ENCODE measurements at places on chromosomes 11 and 22.

- DNase-seq = no peak
Measured at GRCh38 chr11:69051381-69052342, 2.9 kb downstream of the TPCN2 start.

- DNase-seq = no peak
Measured at GRCh38 chr22:20089977-20090729, 10.1 kb downstream of the DGCR8 start.

DNA sequence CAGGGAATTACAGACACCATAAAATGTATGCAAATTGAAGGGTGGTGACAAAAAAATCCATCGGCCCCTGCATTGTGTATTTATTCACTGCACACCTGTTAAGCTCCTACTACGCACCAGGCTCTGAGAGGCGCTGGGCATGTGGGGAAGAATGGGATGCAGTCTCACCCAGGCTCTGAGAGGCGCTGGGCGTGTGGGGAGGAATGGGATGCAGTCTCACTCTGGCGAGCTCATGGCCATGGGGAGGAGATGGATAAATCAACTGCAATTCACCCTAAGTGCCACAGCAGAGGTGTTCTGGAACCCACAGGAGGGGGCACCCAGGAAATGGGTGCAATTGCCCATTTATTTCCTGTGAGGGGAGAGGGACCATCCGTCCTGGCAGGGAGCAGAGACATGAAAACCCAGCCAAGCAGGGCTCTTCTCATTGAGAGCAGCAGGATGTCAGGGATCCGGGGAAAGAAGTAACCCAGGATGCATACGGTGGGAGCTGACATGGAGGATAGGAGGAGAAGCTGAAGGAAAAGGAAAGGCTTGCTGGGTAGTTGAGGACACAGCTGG is 798.7 kb downstream of the TBC1D22A start:
- peak; percentile 73 for DNase-seq

GRCh38 chr11:119933584-119933983 is 204.3 kb downstream of the TRIM29 start:
- DNase-seq = no peak

DNA sequence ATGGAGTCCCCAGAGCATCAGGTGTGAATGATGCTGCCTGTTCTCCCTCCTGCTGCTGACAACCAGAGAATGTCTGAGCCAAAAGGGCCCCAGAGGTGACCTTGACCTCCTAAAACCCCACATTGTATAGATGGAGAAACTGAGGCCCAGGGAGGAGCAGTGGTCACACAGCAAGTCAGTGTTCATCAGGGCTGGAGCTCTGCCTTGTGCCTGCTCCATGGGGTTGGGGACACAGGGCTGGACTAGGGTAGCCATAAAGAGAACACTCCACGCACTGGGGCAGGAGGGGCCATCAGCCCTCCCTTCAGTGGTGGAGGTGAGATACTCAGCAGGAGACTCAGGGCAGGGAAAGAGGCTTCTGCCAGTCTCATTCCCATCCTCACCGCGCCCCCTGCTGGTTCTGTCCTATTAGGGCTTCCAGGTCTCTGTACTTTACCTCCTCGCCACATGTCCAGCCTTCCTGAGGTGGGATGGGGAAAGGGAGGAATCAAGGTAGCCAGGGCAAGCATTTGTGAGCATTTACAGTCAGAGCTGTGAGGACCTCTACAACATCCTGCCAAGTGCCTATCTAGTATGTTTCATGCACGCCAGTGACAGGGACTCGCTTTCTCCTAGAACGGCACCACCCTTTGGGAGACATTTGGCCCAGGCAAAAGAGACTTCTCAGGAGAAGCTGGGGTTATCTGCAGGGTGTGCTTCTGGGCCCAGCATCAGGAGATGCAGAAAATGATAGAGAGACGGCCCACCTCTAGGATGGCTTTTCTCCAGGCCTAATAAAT is 43.2 kb downstream of the NEU3 start:
- DNase-seq = peak; percentile 87

DNA sequence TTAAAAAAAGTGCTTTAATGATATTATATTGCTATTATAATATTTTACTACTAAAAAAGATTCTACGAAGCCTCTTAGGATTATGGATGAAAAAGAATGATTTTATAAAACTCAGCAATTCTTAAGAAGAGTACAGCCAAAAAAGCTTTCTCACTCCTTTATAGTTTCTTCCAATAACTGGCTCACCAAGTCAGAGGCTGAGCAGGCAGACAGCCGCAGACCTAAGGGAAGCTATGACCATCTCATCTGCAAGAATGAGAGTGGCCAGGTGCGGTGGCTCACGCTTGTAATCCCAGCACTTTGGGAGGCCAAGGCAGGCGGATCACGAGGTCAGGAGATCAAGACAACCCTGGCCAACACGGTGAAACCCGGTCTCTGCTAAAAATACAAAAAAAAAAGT is 12.7 kb upstream of the EMID1 start:
- no peak for DNase-seq

DNA sequence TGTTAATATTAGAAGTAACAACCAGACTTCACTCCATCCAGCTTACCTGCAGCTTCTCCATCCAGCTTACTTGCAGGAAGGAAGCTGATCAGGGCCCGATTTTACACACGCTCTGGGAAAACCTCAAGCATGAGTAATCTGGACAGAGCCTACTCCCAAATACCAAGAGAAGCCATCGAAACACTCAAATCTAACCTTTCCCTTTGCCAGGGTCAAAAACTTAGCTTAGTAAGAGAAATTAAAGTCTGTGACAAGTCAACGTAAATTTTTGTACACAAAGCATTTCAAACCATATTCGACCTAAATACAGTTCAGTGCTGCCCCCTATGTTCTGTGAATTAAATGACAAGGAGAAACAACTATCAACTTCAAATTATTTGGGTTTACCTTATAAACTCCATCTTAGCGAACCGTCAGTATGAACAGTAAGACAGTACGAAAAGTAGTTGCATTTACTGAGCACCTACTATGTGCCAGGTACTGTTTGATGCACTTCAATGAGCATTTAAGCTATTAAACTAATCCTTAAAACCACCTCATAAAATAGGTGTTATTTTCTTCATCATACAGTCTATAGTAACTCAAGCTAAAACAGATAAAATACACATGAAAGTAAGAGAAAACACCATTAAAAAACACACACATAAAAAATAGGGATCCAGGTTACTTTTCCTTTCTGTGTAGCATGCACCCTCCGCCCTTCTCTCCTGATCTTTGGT is 36.9 kb downstream of the ARFGAP3 start:
- peak; percentile 36 for DNase-seq

DNA sequence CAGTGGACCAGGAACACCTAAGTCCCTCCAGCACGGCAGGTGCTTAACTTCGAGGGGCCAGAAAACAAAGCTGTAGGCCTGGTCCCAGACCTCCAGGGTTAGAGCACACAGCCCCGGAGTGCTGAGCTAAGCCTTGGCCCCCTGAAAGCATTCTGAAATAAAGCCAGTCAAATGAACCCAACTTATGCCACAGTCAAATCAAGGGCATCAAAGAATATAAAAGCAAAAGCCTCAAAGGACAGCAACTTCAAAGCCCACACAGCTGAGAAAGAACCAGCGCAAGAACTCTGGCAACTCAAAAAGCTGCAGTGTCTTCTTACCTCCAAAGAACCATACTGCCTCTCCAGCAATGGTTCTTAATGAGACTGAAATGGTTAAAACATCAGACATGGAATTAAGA is 39.1 kb downstream of the TMEM123 start:
- DNase-seq = no peak

DNA sequence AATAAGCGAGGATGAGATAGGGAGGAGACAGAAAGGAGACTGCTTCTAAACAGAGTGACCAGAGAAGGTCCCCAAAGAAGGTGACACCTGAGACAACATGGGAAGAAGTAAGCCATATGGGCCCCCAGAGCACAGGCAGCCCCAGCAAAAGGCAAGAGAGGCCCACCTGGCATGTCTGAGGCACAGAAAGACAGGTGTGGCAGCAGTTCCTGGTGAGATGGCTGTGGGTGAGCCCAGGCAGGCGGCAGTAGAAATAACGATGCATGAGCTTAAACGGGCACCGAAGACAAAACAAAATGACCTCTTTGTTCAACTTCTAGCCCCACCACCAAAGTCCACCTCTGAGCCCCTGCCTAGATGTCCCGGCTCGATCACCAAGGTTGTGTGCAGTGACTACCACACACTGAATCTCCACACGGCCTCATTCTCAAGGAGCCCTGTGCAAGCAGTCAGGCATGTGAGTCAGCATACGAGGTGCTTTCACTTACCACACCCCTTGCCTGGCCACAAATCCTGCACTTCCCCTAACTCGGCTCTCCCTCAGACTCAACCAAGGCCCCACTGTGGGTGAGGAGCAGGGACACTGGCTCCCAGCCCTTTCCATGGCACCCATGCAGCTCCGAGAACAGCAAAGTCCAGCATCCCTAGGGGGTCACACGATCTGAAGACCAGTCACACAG is 77.6 kb downstream of the PACSIN2 start:
- no peak for DNase-seq

DNA sequence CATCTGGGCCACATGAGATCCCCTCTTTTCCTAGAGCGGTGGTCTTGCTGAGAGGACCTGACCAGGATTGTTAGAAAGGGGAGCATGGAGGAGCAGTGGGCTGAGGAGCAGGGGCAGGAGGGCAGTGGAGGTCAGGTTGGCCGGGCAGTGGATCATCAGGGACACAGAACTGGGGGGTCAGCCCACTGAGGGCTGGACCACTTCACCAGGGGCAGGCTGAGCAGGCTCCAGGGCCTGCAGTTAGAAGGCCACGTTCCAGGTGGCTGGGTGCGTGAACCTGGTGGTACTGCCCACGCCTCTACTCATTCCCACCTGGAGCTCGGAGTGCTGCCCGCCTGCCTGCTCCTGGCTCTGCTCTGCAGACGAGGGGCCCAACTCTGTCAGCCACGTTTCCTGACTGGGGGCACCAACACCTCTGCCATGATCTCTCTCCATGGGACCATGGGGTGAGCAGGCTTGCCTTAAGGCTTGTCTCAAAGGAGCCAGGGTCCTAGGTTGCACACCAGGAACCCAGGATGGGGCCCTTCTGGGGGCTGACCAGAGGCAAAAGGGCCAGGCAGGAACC is 9.7 kb downstream of the MRGPRF start:
- DNase-seq = no peak

DNA sequence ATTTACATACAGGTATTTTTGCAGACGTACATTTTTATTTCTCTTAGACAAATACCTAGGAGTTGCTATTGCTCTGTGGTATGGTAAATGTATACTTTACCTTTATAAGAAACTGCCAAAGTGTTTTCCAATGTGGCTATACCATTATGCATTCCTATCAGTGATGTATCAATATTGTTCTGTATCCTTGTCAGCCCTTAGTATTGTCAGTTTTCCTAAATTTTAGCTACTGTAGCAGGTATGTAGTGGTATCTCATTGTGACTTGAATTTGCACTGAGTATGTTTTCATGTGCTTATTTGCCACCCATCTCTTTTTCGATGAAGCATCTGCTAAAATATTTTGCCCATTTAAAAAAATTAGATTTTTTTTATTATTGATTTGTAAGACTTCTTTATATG is 37.0 kb downstream of the CLPB start:
- no peak for DNase-seq

- no peak for DNase-seq
Measured at GRCh38 chr11:93821617-93822016, 28.8 kb downstream of the VSTM5 start.

GRCh38 chr11:80841675-80842074 is 1400.8 kb upstream of the TENM4 start:
- no peak for DNase-seq

DNA sequence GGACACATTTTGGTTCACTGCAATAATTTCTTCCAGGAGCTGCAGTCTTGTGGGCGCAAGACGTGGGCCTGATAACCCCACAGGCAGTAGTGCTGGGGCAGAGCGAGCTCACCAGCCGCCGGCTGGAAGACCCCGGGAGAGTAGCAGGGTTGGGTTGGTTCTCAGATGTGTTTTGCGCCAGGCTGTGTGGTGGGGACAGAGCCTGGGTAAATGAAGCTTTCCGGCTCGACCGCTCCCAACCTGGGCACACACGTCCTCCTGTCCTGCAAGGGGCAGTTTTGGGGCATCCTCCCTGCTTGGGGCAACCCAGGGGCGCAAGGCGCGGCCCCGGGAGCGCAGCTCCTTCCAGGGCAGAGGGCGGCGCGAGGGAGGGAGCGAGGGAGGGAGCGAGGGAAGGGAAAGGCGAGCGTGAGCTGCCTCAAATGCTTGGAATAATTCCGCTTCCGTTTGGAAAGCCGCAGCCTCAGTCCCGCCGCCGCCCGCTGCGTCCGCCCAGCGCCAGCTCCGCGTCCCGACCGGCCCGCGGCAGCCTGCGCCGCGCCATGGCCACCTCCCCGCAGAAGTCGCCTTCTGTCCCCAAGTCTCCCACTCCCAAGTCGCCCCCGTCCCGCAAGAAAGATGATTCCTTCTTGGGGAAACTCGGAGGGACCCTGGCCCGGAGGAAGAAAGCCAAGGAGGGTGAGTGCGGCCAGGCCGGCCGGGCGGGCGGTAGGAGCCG is at the start of gene PARVA:
PARVA (plus strand) TSS at position 466 of the 718 bp plus-strand sequence; CDS start at position 543, 77 bp downstream.
- no peak for DNase-seq

DNA sequence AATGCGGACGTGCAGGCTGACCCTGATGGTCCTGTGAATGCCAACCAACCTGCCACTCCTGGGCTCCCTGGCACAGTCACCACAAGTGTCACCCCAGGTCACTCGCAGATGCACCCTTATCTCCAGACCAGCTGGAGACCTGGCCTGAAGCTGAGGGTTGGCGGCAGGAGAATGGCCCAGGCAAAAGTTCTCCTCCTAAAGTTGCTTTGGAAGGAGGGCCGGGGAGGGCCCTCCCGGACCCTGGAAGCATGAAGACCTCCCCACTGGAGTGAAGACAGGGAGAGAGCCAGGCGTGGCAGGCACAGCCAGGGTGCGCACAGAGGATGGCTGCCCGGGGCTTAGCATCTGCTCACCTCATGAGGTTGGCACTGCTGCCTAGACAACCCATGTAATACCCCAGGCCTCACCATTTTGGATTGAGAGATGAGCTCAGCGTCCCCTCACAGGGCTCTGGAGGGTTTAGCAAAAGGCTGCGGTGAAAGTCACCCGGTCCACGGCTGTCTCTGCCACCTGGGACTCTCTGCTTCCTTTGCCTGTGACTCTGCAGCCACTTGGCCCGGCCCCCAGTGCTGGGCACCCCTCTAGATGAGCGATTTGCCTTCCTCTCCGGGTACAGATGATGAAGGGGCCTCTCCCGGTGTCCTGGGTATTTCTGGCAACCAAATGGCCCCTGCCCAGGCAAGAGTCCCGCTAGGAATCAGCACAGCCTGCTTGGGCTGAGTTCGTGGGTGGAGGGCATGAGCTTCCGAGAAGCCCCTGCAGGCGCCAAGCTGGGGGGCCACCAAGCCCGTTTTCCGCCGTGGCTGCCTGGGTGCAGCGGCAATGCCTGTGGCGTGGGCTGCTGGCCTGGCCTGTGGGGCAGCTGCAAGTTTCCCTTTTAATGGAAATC is 48.3 kb upstream of the SEPTIN5 start:
- peak; percentile 83 for DNase-seq

- no peak for DNase-seq
Measured at GRCh38 chr11:58509748-58510147, 1.8 kb upstream of the OR5B21 start.

DNA sequence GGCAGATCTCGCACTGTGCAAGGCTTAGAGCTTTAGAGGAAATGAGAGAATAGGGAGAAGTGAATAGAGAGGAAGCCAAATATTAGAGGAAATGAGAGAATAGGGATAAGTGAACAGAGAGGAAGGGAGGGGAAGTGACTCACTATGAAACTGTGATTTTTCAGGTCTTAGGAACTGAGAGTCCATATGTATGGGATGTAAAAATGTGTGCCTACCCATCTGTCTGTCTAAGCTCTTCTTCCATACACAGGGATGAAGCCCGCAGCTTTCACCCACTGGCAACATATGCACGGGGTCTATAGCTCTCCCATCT is 6.4 kb upstream of the CCDC86 start:
- no peak for DNase-seq

GRCh38 chr11:62457478-62457877 is 38.6 kb downstream of the SCGB1A1 start:
- no peak for DNase-seq

GRCh38 chr11:46265764-46266163 is 11.7 kb upstream of the CREB3L1 start:
- no peak for DNase-seq
